Astrocyte of the hippocampus (primary cell): ENCODE measurements at places on chromosomes 6 and 20.

GRCh38 chr6:47335466-47335865 is 25.8 kb upstream of the TNFRSF21 start:
- no peak for DNase-seq

DNA sequence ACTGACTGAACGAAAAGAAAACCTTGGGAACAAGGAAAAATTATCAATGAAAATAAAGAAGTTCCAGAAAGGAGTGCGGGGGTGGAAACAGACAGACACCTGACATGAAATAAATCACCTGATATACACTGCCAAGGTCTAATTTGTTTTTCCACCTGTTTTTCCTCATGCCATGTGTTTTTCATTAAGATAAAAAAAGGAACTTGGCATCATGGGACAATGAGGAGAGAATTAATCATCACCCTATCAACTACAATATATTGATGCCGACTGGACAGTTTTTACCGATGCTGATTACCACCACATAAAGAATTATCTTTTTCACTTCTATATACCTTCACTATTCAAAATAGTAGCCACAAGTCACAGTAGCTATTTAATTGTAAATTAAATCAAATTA is 233.2 kb downstream of the ARHGAP18 start:
- no peak for DNase-seq

GRCh38 chr6:135527116-135527959 is 29.8 kb upstream of the AHI1 start:
- no peak for DNase-seq

GRCh38 chr6:30200551-30201281 is 12.5 kb downstream of the TRIM26 start:
- no peak for DNase-seq

- no peak for DNase-seq
These were observed 20.6 kb downstream of the PHACTR2 start for GRCh38 chr6:143698329-143698728.

GRCh38 chr6:11613336-11613735 is 75.8 kb downstream of the TMEM170B start:
- no peak for DNase-seq

DNA sequence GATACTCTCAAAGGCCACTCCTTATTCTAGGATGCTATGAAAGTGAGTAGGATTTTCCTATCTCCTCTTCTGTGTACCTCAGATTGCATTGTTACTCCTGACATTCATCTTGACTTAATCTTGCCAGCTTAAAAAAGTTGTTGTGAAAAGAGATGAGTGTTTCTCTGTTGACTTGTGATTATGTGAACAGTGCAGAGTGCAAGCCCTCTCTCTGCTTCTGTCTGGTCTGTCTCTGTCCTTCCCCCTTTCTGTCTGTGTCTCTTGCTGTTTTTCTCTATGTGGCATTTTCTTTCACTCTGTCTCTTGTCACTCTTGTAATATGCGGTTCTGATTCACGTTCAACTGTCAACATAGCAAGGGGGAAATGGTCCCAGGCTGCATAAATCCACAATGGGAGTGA is 306.6 kb downstream of the FARS2 start:
- no peak for DNase-seq

DNA sequence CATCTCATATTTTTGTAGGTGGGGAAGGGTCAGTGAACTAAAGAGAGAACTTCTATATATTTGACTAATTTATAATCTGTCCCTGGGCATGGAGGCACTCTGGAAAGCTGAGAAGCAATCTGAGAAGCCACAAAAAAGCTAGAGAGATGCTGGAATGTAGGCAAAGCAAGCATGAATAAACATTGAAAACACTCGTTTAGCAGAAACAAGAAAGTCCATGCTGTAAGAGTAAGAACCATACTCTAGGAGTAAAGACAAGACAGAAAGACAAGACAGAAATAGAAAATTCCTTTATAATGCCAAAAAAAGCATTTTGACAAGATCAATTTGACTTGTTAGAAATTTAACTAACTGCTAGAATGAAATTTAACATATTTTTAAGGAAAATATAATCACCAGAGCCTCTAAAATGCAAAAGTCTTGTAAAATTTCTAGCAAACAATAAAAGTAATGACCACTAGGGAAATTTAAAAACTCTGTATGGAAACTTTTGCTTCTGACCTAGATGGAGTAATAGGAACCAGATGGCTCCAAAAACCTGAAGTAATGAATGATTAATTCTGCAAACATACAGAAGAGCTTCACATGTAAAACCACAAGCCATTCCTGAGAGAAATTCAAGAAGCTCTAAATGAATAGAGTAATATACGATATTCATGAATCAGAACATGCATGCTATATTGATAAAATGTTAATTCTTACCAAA is 625.7 kb upstream of the PTCHD4 start:
- DNase-seq: peak; percentile 42

DNA sequence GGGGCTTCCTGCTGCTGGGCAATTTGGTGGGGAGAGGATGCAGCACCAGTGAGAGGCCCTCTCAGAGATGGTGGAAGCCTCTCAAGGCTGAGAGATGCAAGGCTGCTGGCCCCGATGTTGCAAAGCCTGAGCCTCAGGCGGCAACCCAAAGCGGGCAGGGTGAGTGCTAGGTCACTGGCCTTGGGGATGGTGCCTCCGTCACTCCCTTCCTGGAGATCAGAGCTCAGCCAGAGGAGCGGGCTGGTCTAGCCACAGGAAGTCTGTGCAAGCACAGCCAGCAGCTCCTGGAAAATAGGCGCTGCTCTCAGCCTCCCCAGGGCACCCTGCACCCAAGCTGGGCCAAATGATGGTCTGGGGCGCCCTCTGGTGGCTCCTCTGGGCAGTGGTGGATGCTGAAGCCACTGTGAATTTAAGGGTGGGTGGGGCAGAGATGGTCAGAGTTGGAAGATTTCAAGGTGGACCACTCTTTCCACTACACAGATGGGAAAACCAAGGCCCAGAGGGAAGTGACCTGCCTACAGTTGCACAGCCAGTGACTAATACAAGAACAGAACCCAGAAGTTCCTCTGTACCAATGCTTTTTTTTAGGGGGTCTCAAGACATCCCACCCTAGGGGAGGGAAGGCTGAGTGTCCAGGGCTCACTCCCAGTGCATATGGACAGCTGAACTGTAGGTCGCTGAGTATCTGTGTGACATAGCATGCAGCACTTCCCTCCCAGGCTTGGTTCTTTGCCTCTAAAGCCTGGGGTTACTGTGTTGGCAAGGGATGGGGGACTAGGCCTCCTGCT is 20.8 kb downstream of the C20orf203 start:
- DNase-seq: peak; percentile 91

- DNase-seq: peak; percentile 40
These were observed 275.9 kb downstream of the FOXC1 start for GRCh38 chr6:1885576-1886011.

DNA sequence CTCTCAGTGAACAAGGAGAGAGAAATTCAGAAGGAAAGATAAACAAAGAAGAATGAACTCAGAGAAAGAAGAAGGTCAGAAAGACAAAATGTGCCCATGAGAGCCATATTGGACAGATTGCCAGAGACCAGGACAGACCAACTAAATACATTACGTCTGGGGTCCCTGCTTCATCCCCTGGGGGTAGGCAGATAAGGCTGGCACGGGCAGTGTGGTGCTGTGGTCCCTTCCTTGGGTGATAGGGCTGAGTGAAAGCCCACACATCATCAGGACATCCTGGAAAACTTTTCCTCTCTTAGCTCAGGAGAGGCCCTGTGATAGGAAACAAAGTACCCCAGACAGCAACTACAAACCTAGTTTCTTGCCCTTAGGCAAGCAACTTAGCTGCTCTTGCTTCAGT is 13.2 kb upstream of the ARMC12 start:
- no peak for DNase-seq

- DNase-seq: peak; percentile 78
These were observed 44.0 kb upstream of the ZBTB24 start for GRCh38 chr6:109526905-109527628.

GRCh38 chr20:11031300-11031699 is 357.5 kb upstream of the JAG1 start:
- DNase-seq: no peak

- no peak for DNase-seq
These were observed 24.9 kb upstream of the MAP3K7 start for GRCh38 chr6:90611543-90612312.

DNA sequence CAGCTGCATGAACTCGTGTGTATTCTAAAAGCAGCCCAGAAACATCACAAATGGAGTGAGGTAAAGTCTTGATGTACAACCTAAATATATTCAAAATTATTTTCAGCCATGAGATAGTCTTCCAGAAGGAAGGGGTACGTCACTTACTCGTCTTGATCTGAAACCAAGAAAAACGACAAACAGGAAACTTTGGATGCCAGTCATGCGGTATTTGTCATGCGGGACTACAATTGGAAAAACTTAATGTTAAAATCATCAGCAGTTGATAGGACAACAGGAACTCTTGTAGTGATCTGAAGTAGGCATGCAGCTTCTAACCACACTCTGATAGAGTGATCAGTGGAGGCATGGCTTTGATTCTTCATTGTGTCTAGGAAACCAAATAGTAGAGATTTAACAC is 29.7 kb downstream of the FAM217A start:
- DNase-seq: no peak

DNA sequence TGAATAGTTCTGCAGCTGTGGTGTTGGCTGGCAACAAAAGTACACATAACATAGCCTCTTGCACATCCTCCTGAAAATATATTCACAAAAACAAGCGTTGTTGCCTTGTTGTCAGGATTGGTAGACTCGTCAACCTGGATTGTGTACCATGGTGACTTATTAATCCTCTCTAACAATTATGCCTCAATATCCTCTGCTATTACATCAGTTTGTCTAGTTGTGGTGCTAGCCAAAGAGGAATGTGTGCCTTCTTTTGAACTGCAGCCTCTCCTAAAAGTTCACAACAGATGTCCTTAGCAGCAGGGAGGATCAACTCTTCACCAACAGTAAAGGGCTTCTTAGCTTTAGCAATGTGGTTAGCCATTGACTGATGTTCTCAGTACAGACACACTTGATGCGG is 3.6 kb upstream of the SF3B5 start:
- no peak for DNase-seq

- DNase-seq: no peak
These were observed 367.7 kb downstream of the TAF4 start for GRCh38 chr20:61697666-61698597.

DNA sequence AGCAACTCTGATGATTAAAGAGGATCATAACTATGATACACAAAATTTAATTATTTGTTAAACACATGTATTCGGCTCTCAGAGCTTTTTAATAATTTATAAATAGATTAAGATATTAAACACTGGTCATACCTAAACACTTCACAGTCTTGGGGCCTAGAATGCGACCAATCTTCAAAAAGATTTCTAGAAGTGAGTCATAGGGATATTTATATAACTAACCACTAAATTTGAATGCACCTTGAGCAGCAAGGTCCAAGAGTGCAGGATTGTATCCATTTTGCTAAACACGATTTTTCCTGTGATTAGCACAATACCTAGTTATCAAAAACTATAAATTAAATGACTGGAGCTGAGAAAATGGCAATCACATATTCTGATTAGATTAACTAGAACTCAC is 709.3 kb downstream of the EPHA7 start:
- no peak for DNase-seq

- no peak for DNase-seq
These were observed 73.1 kb downstream of the SPTLC3 start for GRCh38 chr20:13081877-13082276.

DNA sequence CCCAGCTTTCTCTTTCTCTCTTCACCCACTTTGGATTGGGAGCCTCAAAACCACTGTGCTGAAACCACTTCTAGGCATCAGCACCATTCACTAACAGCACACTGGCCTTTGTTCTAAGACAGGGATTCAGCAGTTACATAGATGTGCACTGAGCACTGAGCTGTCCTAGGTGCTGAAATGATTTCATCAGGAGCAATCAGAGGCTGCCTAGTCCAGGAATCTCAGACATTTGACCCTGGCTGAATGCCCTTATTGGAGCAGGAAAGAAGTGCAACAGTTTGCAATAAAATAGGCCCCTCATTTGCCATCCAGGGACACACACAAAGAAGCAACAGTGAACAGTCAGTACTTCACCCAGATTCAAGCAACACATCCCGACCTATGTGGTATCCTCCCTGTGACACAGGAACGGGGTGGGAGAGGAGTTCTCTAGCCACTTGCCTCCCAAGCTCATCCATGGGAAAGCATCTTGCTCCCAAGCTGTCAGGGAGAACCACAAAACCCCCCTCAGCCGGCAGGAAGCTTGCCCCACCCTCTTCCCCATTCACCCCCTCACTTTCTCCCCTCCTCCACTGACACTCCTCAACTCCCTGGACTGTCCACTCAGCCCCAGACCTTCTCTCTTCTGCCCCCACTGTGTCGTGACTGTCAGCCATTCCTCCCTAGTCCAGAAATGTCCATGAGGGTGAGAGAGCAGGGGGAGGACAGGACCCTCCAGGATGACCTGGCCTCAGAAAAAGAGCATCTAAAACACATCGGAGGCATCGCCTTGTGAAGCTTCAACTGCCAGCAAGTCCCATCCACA is 304.4 kb downstream of the PREX1 start:
- DNase-seq: peak; percentile 91

GRCh38 chr6:91824331-91824730 is 1237.5 kb upstream of the MAP3K7 start:
- DNase-seq: no peak

DNA sequence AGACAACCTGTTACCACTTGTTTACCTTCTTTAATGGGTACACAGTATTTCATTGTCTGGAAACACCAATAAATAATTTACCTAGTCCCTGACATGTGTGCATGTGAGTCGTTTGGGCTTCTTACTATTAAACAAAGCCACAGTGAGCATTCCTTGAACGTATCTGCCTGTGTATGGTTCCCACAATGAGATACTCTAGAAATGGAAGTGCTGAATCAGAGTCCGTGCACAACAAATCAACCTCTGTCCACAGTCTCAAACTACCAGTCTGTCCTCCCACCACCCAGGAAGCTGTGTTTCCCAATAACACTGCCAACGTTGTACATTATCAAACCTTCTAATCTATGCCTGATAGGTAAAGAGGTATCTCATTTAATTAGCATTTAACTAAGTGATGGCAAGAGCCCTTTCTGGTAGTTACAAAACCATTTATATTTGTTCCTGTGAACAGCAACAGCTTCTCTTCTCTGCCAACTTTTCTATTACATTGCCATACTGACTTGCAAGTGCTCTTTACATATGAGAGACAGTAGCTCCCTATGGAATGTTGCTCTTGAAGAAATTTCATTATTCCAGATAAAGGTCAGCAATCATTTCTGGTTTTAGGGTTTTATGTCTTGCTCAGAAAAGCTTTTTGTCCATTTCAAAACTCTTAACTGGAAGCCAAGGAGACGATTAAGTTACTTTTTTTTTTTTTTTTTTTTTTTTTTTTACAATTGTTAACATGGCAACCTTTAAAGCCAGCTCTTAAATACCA is 14.7 kb downstream of the JAG1 start:
- no peak for DNase-seq

DNA sequence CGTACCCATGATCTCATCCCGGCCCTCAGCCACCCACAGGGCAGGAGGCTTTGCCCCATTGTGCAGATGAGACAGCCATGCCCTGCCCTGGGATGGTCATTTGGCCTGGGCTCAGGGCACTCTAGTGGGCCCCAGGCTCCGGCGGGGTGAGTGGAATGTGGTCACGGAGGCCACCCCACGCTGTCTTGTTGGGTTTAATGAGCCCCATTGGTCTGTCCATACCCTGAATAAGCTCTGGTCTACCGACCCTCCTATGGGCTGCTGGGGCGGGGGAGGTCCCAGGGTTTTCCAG is 50.6 kb downstream of the FGD2 start:
- no peak for DNase-seq

- DNase-seq: no peak
These were observed 6.3 kb downstream of the GABRR2 start for GRCh38 chr6:89308525-89309395.

GRCh38 chr20:9503526-9504245 is 10.7 kb upstream of the LAMP5 start:
- peak; percentile 80 for DNase-seq
